CD14-positive monocyte (primary cell): ENCODE measurements at places on chromosomes 16 and 17.

GRCh38 chr17:72432143-72432621 is 311.4 kb downstream of the SOX9 start:
- DNase-seq, result no peak

DNA sequence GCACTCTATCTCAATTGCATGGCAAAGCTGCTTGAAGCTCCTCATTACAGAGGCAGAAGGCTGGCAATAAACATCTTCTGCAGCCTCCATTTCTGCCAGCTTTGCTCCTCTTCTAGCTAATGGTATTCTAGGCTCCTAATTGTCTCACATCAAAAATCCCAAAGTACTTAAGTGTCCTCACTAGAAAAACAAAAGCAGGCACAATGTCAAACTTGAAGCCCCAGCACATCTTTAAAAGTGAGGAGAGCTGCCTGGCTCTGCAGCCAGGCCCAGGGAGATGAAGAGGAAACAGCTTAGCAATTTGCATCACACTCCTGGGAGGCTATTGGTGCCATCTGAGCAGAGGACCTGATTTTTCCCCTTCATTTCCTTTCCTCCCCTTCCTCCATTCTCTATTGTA is 197.1 kb downstream of the KCNJ2 start:
- DNase-seq, result no peak

DNA sequence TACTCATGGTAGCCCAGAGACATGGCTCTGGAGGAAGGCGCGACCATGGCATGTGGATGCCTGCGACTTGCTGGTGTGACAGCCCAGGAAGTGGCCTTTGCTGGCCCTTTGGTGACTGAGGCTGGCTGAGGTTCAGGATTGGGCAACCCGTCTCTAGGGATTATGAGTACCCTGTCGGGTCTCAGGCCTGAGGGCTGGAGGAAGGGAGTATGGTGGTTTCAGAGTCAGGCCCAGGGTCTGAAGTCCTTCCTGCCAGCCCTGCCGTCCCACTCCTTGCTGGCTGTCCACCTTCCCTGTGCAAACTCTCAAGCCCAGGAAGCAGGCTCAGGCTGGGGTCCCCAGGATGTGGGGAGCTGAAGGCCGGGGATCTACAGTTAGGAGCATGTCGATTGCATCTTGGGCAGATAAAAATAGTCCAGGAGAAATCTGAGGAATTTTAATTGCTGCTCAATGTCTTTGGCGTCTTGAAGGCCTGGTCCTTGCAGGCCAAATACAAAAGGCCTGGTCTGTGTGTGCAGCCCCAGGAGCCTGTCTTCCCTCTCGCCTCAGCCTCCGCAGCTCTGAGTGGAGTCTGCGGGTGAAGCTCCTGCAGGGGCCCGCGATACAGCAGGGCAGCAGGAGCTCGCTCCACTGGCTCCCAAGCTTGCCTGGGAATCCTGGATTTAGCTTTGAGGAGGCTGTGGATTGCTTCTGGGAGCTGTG is 52.5 kb downstream of the NKD1 start:
- no peak for DNase-seq

DNA sequence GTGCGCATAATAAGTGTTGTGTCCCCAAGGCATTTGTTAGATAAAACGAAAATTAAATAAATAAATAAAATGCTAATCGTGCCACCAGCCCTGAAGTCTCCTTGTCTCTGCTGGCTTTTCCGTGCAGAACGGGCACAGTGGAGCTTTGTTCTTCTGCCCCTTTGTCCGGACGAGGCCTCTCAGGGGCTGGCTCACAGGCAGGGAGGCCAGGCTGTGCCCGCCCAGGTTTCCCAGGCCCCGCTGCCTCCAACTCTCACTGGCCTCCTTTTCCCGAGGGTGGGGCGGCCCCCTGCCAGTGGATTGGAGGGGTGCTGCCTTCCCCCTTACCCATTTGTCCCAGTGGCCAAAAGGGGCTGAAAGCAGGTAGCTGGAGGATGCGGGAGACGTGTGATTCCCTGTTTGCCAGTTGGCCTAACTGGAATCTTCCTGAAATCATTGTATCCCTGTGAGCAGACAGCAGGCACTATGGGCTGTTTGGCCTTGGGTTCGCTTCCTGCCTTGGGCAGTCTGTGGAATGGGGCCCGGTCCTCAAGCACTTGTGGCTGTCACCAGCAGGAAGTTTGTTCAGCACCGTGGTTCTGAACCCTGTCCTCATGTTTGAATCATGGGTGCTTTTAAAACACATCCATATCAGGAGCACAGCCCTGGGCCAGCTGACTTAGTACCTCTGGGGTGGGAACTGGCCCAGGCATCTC is 64.4 kb downstream of the KSR1 start:
- no peak for DNase-seq

- no peak for DNase-seq
Measured at GRCh38 chr17:64938290-64938689, 19.0 kb upstream of the LRRC37A3 start.

DNA sequence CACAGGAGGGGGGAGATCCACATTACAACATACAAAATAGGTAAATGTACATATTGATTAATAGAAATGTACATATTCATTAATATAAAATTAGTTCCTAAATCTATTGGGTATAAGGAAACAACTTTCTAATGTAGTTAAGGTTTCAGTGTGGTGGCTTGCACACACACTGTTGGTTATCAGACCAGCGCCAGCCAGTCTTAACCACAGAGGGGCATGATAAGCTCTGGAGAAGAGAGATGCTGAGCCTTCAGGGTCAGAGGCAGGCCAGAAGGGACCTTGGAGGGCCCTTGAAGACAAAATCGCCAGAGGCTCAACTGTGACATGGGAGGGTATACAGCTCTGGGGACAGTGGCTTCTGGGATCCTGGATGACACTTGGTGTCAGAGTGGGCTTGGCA is 10.9 kb upstream of the ZFP90 start:
- DNase-seq, result no peak

DNA sequence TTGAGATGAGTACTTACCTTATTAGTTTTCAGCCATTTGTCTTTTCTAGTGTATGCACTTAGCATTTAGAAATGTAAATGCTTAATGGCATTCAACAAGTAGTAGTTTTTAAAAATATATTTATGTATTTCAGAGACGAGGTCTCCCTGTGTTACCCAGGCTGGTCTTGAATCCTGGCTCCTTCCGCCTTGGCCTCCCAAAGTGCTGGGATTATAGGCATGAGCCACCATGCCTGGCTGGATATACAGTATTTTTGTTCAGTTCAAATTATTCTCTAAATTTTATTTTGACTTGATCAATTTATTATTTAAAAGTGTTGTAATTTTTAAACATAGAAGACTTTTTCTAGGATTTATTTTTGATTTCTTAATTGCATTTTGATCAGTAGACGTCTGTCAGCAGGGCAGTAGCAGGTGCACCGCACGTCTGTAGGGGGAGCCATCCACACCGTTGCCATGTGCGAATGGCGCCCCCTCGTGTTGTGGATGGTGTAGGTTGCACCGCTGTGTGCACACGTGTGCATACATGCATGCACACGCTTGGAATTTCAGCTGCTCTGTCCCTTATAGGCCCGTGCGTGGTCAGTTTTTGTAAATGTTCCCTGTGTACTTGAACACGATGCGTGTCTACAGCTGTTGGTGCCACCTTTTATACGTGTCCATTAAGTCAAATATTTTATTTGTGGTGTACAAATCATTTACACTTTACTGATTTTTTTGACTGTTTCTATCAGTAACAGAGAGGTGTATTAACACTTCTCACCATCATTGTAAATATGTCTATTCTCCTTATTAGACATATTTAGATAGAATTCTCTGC is 30.6 kb downstream of the RPTOR start:
- peak; percentile 86 for DNase-seq

DNA sequence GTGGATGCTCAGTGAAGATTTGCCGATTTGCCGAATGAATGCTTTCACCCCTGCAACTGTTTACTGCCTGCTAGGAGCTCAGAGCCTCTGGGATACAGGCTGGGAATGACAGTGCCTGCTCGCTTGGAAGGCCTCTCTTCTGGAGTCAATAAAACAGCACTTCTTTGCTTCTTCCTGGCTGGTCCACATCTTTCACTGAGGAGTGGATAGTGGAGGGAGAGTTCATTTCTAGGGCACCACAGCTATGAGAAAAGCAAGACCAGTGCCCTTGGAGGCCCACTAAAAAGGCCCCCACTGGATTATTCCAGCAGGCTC is 3.1 kb upstream of the USP7 start:
- no peak for DNase-seq
